RCC 7860 (cell line): ENCODE measurements at places on chromosomes 3 and 15.

DNA sequence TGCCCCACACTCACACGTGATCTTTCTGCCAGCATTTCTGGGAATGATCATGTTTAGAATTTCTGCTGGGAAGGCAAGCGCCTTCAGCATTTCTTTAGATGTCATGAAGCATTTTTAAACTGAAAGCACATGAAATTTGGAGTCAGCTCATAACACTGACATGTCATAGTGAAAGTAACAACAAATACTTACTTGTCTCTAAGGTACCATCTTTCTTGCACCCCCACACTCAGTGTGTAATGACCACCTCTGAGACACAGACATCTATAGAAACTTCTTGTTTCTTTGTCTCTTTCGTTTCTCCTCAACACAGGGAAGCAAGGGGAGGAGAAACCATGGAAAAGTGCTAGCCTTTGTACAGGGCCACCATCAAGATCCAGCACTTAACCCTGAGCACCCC lies 171.7 kb downstream of the RORA start:
- DNase-seq = no peak

- no peak for DNase-seq
Observed at GRCh38 chr15:78076231-78077052, 1.1 kb downstream of the TBC1D2B start.

GRCh38 chr15:77473328-77473727 lies 52.6 kb downstream of the HMG20A start:
- DNase-seq = no peak

DNA sequence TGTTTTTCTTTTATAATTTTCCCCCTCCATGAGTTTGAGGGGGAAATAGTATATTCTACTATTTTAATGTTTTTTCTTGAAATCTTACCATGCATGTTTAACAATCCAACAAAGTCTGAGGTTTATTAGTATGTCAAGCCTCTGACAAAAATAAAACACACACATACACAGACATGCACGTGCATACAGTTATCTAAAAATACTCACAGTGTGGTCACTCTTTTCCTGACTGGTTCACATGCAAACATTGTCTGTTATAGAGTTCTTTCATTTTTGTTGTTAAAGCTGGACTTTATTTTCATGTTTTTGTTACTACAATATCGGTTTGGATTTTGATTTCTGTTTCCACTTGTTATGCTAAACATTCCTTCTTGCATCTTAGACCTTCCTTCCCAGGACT lies 236.6 kb downstream of the MFSD1 start:
- no peak for DNase-seq

DNA sequence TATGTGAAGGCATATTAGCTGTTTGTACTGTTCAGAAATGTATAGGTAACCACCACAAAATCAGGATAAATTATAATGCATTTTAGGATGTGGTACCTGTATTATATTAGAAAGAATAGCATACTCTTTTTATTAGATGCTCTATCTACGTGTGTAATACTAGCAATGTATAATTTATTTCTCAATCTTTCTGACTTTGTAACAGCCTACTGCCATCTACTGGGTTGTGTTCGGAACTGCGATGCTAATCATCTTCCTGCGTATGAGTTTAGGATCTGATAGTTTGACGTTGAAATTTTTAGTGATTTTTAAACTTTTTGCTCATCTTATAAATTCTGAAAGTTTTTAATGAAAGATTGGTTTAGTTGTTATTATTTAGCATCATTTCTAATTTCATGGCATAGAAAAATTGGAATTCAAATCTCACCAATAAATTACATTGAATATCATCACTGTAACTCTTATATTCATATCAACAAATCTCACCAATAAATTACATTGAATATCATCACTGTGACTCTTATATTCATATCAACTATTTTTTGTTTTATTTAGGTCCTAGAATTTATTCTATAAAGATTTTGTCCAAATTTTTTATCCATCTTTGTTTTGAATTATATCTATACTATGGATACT lies 322.7 kb upstream of the ZNF717 start:
- peak; percentile 18 for DNase-seq

GRCh38 chr3:126523745-126524428 lies at the start of gene CHST13:
CHST13 (plus strand) TSS chr3:126524155; CDS start chr3:126524333, 178 bp downstream.
- no peak for DNase-seq

DNA sequence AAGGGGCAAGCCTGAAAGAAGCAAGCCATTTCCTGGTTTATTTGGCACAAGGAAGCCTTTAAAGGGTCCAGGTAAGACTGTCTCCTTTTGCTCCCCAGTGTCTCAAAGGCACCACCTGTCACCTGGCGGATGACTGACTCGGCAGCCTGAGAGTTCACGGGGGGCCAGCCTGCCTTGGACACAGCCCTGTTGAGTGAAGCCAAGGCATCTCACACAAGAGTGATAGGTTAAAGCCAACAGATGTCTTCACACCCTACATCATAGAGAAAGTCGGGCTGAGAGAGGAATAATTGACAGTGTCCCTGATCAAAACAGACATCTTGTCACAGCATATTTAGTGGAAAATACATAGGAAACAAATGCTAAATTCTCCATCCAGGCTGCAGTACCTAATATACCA lies 28.2 kb upstream of the LIPC start:
- no peak for DNase-seq

- no peak for DNase-seq
Observed at GRCh38 chr3:196458063-196458462, 25.8 kb upstream of the UBXN7 start.

- DNase-seq = no peak
Observed at GRCh38 chr3:187401856-187402255, 33.7 kb downstream of the RTP4 start.

- no peak for DNase-seq
Observed at GRCh38 chr3:34020726-34021680, 222.6 kb downstream of the PDCD6IP start.

GRCh38 chr3:133962849-133963248 lies 66.9 kb downstream of the SLCO2A1 start:
- no peak for DNase-seq

GRCh38 chr15:39066677-39067076 lies 502.1 kb upstream of the RASGRP1 start:
- DNase-seq = no peak

- no peak for DNase-seq
Observed at GRCh38 chr15:45637141-45637540, 2.3 kb downstream of the SQOR start.

GRCh38 chr3:11582191-11582968 lies 61.3 kb downstream of the VGLL4 start:
- DNase-seq = peak; percentile 28

DNA sequence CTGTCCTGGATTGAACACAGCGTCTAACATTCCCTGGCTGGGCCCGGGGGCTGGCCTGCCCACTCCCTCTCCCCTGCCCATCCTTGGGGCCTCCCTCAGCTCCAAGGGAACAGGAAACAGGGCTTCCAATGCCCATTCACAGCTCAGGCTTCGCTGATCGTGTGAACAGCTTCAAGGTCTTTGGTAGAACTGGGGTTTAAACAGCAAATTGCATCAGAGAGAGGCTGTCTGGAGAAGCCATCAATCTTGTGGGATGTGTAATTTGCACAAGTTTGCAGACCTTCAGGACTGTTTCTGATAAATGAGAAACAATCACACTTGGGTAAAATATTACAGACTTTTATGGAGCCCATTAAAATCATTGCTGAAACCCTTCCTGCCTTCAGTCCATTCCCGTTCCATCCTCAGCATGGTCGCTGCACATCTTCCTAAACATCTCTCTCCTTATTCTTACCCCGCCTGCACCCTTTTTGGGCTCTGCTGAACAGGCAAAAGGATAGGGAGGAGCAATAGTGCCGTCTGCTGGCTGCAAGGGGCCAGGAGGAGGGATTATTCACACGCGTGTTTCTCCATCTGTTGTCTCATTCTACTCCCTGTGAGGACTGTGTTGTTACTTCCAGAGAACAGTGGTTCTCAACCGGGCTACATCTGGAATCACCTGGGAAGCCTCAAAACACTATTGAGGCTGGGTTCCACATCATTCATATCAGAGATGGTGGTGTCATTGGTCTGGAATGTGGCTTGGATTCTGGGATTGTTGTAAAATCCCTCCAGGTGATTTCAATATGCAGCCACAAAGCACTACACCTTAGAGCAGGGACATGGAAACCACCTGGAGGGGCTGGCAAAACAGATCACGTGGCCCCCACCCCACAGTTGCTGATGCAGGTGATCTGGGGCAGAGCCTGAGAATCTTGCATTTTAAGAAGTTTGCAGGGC lies 116.3 kb downstream of the CLSTN2 start:
- no peak for DNase-seq

- peak; percentile 38 for DNase-seq
Observed at GRCh38 chr15:39786447-39787056, 3.9 kb upstream of the FSIP1 start.

- no peak for DNase-seq
Observed at GRCh38 chr15:32888221-32888761, 170.5 kb downstream of the GREM1 start.

DNA sequence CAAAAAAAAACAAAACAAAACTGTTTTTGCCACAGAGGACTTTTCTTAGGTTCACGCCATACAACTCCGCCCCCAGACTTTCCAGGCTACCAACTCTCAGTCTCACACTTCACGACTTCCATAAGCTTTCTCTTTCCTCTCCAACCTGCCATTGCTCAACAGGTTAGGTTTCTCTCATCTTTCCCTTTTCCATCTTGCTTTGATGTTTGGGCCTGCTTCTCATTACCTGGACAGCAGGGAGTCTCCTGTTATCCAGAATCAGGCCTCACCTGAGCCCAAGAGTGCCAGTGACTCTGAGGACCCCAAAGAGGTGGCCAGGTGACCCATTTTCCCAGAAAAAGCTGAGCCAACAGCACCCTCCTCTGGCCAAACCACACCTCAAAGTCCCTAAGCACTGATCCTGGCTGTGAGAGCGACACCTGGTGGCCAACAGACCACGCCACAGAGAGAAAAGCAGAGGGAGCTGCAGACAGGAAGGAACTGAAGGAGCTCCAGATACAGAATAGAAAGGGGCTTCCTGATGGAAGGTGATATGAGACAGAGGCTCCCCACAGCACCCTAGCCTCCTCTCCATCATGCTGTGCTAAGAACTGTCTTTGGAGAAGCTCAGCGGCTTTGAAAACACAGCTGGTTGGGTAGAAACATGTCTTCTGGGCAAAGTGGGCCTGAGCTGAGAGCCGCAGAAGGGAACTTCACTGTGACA lies 4.0 kb downstream of the CCDC51 start:
- DNase-seq = peak; percentile 69

- DNase-seq = no peak
Observed at GRCh38 chr3:111871809-111872623, 13.0 kb downstream of the PHLDB2 start.

DNA sequence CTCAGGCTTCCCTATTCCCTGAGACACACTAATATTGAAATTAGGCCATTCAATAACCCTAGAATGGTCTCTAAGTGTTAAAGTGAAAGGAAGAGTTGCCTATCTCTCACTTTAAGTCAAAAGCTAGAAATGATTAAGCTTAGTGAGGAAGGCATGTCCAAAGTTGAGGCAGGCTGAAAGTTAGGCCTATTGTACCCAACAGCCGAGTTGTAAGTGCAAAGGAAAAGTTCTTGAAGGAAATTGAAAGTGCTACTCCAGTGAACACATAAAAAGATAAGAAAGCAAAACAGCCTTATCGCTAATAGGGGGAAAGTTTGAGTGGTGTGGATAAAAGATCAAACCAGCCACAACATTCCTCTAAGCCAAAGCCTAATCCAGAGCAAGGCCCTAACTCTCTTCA lies 117.9 kb upstream of the SPATA12 start:
- no peak for DNase-seq
